ENCODE measurements at places on chromosomes 2 and 18. TPM values are rescaled to one million over a fixed set of nuclear protein-coding genes. Genes with fewer than 3 reads are reported as not detected.

Gene TYW5
- 5.8 TPM for total RNA-seq

Gene CHST9
- total RNA-seq, result not detected

Gene MIB1
- total RNA-seq, result 55.6 TPM

Gene SPATA3
- not detected for total RNA-seq

Gene TWIST2
- total RNA-seq, result 45.2 TPM
